Breast epithelium (tissue), 4 donors: ENCODE measurements at places on chromosomes 5 and 9. TPM values are rescaled to one million over a fixed set of nuclear protein-coding genes. Genes with fewer than 3 reads are reported as not detected.

Gene WDR38
- total RNA-seq: not detected

Gene FOXD4L3
- total RNA-seq: not detected

Gene AIF1L
- 22.5 TPM for total RNA-seq

Gene FIBCD1
- total RNA-seq: 0.16 TPM

Gene C9orf50
- total RNA-seq: 0.48 TPM

Gene UBAP1
- 51.4 TPM for total RNA-seq

Gene ABO
- total RNA-seq: 2.8 TPM

Gene PPP3R2
- total RNA-seq: not detected

GRCh38 chr9:5511935-5512580, 1.7 kb downstream of the PDCD1LG2 start:
- DNase-seq: no peak

DNA sequence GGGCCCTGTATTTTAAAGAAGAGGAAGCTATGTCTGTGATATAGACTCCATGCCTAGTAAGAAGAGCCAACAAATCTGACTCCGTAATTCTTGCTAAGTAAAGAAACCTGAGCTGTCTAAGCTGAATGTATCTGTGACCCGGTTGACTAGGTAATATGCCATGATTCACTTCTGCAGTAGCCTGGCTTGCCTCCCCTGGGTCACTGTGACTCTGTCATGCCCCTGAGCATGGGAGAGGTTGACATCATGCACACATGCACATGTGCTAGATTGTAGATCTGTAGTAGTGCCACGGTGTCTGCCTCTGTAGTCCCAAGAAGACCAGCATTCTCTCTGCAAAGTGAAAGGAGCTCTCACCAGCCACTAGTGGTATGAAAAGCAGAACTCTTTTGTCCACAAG, 9.1 kb downstream of the SLC22A5 start:
- no peak for DNase-seq

DNA sequence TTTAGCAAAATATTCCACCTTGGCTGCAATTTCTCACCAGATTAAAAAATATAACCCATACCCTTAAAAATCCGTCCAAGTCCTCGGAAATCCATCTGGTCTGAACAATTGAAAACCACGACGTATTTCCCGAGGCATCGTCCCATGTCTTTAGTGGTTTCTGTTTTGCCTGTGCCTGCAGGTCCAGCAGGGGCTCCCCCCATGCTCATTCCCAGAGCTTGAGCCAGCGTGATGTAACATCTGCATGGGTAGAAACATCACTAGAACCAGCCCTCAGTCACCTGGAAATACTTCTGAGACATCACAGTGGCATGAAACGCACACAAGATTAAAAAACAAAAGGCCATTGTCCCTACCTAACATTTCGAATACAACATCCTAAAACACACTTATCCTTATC, 114.0 kb downstream of the DNAH5 start:
- DNase-seq: no peak

- DNase-seq: peak; percentile 63
Observed at GRCh38 chr5:16935231-16936149, 598 bp downstream of the MYO10 start.

DNA sequence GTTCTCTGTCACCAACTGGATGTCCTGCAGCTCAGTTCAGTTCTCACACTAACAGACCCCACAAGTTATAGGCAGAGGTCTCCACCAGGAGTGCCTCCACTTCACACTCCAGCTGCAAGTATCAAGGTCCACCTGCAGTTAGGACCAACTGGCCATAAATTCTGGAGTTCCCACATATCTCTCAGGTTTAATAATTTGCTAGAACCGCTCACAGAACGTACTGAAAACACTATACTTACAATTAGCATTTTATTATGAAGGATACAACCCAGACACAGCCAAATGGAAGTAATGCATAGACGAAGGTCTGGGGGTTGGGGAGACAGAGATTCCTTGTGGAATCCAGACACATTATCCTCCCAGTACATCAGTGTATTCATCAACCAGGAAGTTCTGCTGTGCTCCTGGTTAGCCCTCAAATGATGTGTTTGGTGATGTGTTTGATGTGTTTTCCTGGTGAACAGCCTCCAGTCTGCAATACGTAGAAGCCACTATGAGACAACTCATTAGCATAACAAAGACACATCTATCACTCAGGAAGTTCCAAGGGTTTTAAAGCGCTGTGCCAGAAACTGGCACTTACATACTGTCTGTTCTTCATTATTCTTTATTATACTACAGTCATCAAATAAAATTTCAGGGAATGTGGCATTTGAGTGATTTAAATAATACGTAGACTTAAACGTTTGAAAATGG, 25.4 kb downstream of the OGN start:
- no peak for DNase-seq

DNA sequence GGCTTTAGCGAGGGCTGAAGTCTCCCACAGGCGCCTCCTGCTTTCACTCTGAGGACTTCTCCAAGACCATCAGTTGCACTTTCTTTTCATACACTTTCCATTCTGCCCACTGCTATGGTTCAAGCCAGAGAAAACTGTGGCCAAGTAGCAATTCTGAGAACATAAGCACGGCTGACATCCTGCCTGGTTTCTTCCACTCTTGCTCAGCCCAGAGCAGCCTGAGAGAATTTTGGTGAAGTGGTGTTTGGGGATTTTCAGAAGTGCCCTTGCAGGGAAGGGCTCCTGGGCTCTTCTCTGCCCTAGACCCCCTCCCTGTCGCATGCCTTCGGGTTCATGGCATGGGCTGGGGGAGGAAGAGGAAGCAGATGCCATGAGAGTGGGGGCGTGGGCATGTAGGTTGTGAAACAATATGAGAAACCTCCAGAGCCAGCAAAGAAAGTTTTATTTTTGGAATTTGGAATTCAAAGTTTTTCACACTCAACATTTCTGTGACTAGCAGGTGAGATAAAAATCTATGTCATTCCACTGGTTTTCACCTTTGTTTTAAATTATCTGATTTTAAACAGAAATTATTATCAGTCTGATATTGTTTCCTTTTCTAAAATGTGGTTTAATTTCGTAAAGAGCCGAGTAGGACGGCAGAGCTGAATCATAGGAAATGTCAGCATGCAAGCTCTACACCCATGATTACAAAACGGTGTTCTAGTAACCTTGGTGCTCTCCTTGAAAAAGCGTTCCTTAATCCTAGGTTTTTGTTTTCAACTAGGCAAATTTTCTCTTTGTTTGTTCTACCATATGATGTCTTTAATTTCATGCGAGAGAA, 27.8 kb upstream of the TNFSF8 start:
- DNase-seq: no peak

GRCh38 chr9:34551751-34552605, 29.2 kb upstream of the ENHO start:
- no peak for DNase-seq

DNA sequence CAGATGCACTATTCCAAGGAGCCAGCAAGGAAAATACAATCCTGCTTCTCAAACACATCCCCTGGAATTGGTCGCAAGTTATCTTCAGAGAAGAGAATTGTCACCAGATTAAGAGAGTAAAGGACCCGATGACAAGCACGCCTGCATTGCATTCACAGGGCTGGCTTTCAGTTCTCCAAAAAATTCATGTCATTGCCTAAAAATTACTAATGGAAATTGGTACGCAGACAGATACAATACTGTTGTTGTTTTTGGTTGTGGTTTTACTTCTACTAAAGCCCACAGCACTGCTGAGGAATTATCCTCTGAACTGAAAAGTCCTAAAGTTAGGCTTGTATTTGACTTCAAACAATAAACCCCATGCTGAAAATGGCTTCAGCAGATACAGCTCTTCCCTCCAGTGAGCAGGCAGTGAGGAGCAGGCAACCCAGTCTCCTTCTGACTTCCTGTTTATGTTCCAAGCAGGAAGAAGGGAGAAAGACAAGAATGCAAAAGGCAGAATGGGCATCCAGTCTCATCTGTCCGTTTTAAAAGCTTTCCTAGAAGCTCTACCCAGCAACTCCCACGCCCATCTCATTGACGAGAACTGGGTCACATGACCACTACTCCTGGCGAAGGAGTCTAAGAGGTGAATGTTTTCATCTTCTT, 80.6 kb upstream of the ZNF366 start:
- DNase-seq: no peak

GRCh38 chr5:13611604-13612003, 332.9 kb downstream of the DNAH5 start:
- no peak for DNase-seq

- no peak for DNase-seq
Observed at GRCh38 chr5:45225571-45226031, 416.9 kb downstream of the MRPS30 start.

- DNase-seq: no peak
Observed at GRCh38 chr5:159763562-159763961, 152.7 kb upstream of the ADRA1B start.

DNA sequence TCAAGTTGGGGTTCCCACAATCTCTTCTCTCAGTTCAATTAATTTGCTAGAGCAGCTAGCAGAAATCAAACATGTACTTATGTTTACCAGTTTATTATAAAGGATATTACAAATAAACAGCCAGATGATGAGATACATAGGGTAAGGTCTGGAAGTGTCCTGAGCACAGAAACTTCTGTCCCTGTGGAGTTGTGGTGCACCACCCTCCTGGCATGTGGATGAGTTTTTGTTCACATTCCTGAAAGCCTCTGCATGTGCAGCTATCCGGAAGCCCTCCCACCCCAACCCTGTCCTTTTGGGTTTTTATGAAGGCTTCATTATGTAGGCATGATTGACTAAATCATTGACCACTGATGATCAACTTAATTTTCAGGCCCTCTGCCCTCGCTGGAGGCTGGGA, 791.2 kb upstream of the ZNF608 start:
- no peak for DNase-seq

DNA sequence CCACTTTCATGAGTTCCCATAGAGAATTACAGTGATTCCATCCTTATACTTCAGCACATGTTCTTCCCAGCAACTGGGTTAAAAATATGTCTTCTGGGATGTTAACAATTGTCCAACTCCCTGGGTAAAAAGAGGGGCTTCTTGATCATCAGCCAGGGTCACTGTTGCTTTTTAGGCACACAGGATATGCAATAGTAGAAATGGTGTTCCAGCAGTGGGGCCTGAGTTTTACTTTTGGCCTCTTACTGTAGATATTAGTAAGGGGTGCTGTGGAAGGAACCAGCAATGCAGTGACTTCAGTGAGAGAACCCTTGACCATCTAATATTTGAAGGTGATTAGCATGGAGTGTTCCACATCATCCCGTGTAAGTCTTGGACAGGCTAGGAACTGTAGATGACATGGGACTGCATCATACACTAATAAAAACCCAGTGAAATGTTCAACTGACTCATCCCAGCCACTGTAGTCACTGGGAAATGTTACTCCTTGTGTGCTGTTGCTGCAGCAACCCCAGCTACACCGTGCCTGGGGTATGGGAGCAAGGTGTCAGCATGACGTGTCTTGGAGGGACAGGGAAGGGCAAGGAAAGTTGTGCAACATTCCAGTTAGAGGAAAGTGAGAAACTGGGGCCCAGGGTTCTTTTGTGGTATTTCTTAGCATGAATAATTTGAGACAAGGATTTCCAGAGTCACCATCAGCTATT, 610.9 kb downstream of the RAB3C start:
- no peak for DNase-seq

DNA sequence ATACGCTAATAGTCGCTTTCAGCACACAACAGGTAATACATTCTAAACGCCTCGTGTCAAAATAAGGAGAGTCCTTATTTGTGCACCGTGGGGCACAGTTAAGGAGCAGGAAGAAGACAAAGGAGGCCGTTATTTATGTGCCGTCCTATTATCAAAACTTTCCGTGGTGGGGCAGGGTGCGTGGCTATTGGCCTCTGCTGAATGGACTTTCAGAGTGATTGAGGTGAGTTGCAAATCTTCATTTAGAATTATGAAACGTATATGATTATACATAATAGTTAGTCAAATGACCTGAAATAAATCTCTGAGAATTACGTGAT, 833 bp downstream of the C5orf24 start:
- no peak for DNase-seq

DNA sequence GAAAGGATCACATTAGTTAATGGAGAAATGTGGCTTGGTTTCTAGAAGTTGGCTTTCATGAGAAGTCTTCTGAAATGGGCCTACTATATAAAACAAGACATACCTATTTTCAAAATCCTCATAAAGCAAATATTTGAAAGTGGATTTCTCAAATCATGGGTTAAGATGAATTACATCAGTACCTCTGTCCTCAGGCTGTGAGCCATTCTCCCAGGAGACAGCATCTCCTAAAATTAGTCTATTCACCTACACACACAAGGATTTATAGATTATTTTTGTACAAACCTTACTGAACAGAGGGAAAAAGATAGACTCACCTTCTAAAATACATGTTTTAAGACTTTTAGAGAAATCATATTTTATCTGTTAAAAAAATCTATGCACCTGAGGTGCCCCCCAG, 32.1 kb upstream of the SPOCK1 start:
- DNase-seq: no peak

- DNase-seq: no peak
Observed at GRCh38 chr9:111937781-111938426, 41.3 kb downstream of the UGCG start.

- no peak for DNase-seq
Observed at GRCh38 chr5:113246361-113246870, 188.4 kb downstream of the TSSK1B start.

DNA sequence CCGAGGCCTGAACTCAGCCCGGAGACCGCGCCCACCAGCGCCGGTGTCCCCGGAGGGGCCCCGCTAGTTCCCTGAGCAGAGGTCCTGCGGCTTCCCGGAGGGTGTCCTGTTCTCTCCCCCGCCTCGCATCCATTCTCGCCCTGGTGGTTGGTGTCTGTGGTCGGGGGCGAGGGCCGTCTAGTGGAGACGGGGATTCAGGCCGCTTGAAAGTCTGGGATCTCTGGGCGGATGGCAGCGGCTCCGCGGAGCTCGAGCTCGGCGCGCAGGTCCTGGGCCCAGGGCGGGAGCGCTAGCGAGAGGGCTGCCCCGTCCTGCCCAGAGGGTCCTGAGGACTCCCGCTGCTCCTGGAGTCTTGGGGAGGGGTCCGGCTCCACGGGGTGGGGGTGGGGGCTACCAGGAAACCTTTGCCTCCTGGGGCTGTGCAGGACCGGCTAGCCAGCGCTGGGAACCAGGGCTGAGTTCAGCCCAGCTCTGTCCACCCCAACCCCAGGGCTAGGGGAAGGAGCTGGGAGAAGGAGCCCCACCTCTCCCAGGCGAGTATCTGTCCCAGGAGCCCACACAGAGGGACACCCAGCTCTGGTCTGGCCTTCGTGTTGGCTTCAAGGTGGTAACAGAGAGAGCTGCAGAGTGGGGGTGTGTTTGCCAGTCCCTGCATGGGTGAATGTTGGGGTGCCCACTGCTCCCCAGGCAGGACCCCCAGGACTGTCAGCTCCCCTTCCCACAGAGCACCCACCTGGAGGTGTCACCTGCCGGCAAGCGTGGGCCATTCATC, 4.0 kb downstream of the TOR4A start:
- no peak for DNase-seq

DNA sequence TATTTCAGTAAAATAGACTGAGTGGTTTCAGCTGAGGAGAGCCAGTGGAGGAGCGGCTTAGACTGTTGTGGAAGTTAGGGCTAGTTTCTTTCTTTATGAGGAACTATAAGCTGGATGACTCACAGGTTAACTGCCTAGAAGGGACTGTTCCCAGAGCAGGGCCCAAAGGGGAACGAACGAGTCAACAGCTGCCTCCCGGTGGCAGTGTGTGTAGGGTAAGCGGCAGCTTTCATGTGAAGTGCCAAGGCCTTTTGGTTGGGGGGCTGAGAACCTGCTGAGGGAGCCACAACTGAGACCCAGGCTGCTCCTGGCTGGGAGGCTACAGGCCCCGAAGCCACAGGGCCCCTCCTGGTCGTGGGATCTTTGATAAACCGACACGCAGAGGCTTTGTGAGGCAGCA, 7.0 kb downstream of the SQSTM1 start:
- no peak for DNase-seq
